ENCODE measurements at places on chromosomes 6 and 20.

GRCh38 chr6:28824793-28825731, 98.7 kb downstream of the TRIM27 start:
- DNase-seq: no peak

DNA sequence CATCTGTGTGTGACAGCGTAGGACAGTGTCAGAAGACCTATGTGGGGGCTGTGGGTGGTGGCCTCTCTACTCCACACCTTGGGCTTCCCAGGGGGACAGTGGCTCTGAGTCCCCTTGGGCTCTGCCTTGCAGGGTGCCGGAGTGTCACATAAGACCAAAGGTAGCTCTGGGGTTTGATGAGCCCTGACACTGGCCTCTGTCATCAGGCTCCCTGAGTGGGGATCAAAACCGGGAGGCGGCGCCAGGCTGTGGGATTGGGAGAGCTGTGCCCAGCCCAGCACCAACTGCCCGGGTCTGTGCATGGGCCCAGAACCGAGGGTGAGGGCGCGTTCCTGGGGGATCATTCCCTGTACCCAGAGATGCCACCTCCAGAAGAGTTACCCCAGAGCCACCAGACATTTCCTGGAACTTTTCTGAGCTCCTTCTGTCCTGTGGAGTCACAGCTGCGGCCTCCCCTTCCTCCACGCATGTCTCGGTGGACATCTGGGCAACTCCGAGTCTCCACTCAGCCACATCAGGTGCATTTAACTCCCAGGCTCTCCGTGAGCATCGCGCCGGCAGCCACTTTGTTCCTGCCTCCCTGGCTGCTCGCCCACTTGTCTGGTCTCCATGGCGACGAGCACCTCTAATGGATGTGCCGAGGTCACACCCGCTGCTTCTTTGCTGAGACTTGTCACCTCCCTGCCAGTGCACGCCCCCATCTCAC, 94.7 kb downstream of the TMEM242 start:
- peak; percentile 52 for DNase-seq

- peak; percentile 53 for DNase-seq
These were observed 268.5 kb upstream of the ECI2 start for GRCh38 chr6:4403828-4404227.

DNA sequence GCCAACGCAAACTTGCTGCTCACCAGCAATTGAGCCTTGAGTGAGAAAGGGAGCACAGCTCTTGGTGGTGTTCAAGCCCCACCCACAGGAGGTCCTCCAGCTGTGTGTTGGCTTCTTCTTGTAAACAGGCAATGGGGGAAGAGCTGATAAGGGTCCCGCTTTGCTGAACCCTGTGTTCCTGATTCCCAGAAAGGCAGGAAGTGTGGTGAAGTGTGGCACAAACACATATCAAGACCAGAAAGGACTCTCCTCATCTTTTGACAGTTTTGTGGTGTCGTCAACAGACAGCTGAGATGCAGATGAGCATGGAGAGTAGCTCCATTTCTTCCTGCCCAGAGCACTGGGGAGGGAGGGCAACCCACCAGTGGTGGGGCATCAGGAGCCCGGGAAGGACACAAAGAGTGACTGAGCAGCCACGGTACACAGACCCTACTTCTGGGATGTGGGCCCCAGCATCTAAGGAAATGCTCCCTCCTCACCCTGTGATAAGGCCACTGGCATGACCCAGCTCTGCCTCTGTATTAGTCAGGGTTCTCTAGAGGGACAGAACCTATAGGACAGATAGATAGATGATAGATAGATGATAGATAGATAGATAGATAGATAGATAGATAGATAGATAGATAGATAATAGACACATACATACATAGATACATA, 188.9 kb upstream of the TAB2 start:
- DNase-seq: no peak

DNA sequence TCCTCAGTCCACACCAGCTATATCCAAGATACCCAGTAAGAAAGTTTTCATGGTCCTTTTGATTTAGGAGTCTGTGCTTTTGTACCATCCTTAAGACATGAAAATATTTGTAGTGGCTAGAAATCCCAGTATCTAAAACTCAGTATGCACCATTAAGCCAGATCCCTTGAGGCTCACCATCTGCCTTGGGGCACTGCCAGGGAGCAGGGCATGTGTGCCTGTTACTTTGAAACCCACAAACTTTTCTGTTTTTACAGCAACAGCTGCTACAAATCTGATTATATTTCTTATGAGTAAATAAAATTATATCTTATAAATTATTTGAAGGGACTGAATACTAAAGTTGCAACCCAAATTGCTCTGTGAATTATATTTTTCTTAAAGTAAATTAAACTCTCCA, 290.5 kb upstream of the MANEA start:
- no peak for DNase-seq

DNA sequence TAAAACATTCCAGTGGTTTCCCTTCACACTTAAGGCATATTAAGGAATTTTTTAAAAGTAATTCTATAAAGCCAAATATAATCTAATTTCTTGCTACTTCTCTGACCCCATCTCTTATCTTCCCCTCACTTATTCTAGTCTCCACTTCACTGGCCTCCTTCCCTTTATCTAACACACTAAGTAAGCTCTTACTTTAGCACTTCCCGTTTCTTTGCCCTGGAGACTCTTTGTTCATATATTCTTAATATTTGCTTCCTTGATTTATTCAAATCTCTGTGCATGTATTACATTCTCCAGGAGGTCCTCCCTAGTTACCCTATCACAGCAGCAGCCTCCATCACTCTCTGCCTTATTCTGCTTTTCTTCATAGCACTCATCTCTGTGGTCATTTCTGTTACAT, 20.3 kb downstream of the GTPBP2 start:
- no peak for DNase-seq

GRCh38 chr6:87171938-87172633, 16.7 kb downstream of the ZNF292 start:
- no peak for DNase-seq

- DNase-seq: no peak
These were observed 75.3 kb downstream of the ELOVL2 start for GRCh38 chr6:10968776-10969175.

- DNase-seq: no peak
These were observed 80.6 kb downstream of the CDYL start for GRCh38 chr6:4856785-4857184.

DNA sequence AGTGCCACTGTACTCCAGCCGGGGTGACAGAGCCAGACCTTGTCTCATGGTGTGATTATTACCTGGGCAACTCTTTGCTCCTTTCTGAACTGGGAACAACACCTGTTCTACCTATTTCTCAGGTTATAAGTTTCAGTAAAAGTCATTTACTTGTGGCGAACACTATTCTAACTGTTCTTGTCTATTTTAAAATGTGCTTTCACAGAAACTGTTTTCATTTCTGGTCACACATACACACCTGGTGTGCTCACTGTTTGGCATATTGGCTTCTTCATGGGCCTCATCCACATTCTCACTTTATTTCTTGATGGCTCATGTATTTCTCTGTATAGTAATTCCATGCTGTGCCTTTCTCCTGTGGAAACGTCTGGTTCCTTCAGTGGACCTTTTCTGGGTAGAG, 30.5 kb upstream of the XRN2 start:
- DNase-seq: no peak

DNA sequence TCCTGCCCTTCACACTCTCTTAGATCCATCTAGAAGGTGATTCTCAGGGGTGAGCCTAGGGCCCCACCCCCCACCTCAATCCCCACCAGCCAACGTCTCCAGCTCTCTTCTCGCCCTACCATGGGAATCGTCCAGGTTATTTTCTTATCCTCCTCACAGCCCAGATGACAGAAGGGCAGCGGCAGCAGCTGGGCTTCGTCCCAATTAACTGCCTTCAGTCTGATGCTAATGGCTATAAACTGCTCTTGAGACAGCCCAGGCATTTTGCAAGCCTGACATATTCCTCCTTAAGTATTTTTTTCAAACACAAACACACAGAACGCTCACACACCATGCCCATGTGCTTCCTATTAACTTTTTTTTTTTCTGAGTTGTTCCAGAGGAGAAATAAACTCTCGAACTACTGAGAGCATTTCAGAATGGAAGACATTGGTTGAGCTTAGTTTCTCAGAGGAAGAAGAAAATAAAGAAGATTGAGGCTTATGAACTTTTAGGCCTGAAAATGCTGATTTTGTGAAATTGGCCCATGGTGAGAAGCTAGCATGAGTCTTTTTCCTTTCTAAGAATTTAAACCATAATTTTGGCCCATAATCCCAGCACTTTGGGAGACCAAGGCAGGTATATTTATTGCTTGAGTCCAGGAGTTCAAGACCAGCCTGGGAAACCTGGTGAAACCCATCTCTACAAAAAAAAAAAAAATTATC, 124.6 kb downstream of the EYA2 start:
- DNase-seq: no peak

GRCh38 chr20:4666001-4666479, 55.7 kb upstream of the PRND start:
- DNase-seq: no peak

DNA sequence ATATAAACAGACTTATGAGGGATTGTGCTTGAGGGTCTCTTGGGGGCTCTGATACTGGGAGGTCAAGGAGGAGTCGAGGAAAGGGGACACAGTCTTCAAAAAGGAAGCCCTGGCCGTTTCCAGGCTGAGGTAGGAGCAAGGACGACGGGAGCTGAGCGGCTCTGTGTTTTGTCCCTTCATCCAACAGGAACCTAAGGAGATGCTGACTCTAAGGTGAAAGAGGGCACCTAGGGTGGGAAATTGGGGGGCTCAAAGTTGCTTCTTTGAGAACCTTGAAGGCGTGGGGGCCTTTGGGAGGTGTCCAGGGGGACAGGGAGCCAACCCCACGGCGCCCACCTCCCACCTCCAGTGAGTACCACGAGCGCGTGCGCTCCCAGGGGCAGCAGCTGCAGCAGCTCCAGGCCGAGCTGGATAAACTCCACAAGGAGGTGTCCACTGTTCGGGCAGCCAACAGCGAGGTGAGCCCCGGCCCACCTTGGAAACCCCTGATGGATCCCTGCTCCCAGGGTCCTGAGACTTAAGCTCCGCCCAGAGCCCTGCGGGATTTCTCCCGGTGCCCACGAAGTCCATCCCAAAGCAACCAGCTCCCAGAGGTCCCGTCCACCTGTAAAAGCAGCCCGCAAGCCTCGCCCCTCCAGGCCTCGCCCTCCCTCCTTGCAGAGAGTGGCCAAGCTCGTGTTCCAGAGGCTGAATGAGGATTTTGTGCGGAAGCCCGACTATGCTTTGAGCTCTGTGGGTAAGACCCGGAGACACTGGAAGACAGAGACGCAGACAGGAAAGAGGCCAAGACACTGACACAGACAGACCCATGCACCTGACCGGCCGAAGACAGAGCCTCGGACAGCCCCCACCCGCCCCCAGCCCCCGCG, 2.9 kb downstream of the SPAG4 start:
- DNase-seq: no peak

DNA sequence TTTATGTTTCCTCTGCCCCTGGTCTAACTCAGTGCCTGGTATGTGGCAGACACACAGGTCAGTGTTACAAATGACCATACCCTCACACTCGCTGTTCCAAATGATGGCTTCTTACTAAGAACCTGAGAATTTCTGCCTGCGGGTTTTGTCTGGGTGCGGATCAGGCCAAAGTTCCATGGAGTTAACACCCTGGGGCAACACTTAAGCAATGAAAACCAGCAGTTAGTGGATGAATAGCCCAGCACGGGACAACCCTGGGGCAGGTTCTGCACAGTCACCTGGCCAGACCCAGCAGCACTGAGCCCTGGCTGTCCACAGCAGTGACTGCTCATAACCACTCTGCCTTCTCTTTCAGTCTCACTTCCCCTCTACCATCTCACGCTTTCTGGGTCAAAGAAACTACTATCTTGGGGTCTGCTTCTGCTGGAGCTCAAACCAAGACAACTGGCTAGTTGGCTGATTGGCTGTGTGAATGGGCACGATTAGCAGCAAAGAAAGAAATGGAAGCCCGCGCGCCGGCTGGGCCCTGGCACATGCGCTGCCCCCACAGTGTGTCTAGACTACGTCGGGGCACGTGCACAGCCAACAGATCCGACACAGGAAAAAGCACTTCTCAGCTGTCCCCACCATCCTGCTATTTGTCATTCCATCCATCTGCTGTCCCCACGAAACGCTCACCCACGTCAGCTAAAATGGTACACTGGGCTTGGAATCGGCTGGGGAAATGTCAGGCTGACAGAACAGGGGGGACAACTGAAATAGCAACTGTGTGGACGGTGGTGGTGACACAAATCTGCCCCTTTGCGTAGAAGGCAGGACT, 36.6 kb downstream of the MGME1 start:
- no peak for DNase-seq

GRCh38 chr6:73774311-73774774, 78.3 kb downstream of the CD109 start:
- DNase-seq: no peak

- DNase-seq: peak; percentile 31
These were observed 5.7 kb upstream of the DDX43 start for GRCh38 chr6:73388800-73389512.

DNA sequence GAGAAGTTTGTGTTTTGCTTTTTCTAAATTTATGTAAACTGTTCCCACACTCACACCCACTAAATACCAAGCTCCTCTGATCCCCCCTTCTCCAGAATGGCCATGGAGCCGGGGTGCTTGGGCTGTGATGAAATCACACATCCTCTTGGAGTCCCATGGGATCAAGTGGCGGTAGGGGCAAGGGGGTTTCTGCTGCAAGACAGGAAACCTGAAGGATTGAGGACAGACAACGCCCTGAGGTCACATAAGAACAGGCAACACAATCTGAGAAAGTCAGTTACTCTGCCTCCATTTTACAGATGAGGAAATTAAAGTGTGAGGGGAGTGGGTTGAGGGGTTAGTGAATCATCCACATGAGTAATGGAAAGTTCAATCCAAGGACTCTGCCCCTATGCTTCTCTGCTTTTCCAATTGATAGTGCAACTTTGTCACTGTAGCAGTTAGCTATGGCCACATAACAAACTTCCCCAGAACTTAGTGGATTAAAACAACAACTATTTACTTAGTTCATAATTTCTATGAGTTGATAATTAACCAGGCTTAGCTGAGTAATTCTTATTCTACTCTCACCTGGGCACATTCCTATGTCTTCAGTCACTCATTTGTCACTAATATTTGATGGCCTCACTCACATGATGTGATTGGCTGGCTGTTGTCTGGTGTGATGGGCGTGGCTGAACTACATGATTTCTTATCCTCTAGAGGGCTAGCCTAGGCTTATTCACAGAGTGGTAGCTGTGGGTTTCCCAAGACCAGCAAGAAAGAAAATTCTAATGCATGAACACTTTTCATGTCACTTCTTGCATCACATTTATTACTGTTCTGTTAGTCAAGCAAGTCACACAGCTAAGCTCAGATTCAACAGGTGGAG, 311.1 kb upstream of the RNF24 start:
- no peak for DNase-seq

DNA sequence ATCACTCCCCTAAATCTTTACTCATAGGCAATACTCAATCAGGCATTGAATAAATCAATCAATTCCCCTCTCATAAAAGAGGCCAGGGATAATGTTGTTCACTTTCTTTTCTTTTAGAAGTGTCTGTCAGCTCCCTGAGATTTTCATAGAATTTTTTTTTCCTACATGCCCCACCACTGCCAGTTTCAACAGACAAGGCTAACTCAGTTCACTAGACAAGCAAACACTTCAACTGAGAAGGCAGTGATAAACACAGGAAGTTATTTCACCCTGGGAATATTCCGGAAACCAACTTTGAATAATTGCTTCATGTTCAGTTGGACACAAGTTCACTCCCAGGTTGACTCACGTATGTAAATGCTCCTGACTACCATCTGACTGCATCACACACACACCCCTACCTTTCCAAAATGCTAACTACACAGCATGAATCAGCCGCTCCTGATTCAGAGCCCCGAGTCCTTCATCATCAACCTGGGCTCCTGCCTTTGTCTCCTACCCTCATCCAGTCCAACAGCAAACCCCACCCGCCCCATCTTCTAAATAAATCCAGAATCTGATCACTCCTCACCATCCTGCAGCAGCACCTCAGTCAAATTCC, 143.9 kb downstream of the BCAS1 start:
- no peak for DNase-seq

GRCh38 chr20:37317994-37318640, 27.8 kb upstream of the SRC start:
- no peak for DNase-seq

All from NCI-H2029 treated with DMSO at 0.1 percent for 48 hours (cell line).